ENCODE measurements at places on chromosomes 1 and 21. TPM values are rescaled to one million over a fixed set of nuclear protein-coding genes. Genes with fewer than 3 reads are reported as not detected.

ZSWIM5 gene
- total RNA-seq: 0.69 TPM

KCNE1 gene
- total RNA-seq: not detected

GPR25 gene
- not detected for total RNA-seq

CALML6 gene
- total RNA-seq: 0.21 TPM

DNA sequence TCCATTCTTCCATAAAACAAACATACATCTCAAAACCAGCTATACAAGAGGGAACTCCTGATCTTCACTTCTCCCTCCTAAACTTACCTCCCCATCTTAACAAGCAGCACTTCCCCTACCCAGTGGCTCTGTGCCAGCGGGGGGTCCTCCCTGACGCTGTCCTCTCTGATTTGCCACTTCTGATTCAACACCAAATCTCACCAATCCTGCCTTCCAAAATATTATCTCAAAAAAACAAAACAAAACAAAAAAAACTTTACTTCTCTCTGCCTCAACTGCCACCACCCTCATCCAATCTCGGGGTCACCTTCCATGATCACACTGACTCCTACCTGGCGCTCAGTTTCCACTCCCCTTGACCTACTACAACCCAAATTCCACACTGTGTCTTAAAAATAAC, 72.8 kb downstream of the SLC45A1 start:
- DNase-seq: no peak
- H3K27ac ChIP-seq: peak overlapping the region; percentile 53
- H3K4me1 ChIP-seq: peaks cover 82% of the 10 kb centered on the region
- no peaks in the 10 kb centered on the region for H3K27me3 ChIP-seq
- no peak overlapping the region for H3K4me3 ChIP-seq

DNA sequence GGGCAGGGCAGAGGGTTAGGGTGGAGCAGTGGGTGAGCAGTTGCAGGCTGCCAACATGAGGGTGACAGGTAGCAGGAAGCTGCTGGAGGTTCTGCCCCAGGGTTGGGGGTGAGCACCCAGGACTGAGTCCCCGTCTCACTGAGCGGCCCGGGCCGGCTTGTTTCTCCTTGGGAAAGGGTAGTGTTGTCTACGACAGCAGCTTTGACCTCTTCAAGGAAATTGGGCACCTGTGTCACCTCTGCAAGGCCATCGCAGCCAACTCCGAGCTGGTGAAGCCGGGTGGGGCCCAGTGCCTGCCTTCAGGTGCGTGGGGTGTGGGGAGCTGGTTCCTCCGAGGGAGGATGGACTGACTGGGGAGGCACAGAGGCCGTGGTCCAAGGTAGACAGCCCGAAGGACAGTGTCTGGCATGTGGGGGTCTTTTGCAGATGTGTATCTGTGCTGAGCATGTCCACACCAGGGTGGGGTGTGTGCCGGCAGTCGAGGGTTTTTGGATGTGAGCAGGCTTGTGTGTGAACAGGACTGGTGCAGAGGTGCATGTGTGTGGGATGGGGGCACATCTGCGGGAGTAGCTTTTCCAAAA, 51.9 kb downstream of the DISP3 start:
- no peak for DNase-seq
- H3K27me3 ChIP-seq: no peaks in the 10 kb centered on the region
- no peak overlapping the region for H3K4me3 ChIP-seq
- H3K4me1 ChIP-seq: no peaks in the 10 kb centered on the region
- H3K27ac ChIP-seq: no peak overlapping the region

- H3K36me3 ChIP-seq: peaks cover 7% of the 10 kb centered on the region
- no peak overlapping the region for H3K4me3 ChIP-seq
- H3K27me3 ChIP-seq: no peaks in the 10 kb centered on the region
- peaks cover 7% of the 10 kb centered on the region for H3K4me1 ChIP-seq
- DNase-seq: no peak
- H3K27ac ChIP-seq: no peak overlapping the region
These were observed 163.8 kb downstream of the EIF4G3 start for GRCh38 chr1:21012937-21013336.

DNA sequence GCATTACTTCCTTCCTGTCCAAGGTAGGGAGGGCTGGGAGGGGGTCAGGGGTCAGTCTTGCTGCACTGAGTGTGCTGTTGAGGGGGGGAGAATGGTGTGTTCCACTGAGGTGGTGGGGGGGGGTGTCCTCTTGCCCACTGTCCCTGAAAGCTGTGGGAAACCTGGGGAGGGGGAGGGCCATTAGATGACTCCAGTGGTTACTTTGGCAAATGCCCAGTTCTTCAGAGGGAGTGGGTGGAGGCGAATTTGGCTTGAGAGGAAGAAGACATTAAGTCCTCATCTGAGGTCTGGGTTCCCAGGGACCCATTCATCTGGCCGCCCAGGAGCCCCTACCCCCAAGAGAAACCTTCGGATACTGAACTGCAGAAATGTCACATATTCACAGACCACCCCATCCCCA, 36.2 kb downstream of the MEF2D start:
- no peak overlapping the region for H3K4me3 ChIP-seq
- H3K4me1 ChIP-seq: peaks cover 9% of the 10 kb centered on the region
- H3K27ac ChIP-seq: no peak overlapping the region
- no peaks in the 10 kb centered on the region for H3K27me3 ChIP-seq

- DNase-seq: no peak
- H3K4me1 ChIP-seq: no peaks in the 10 kb centered on the region
- no peak overlapping the region for H3K4me3 ChIP-seq
- H3K27ac ChIP-seq: peak overlapping the region; percentile 33
- no peaks in the 10 kb centered on the region for H3K27me3 ChIP-seq
- peaks cover 41% of the 10 kb centered on the region for H3K36me3 ChIP-seq
These were observed 132.3 kb upstream of the BMP8A start for GRCh38 chr1:39359028-39359570.
